ENCODE measurements at places on chromosomes 6 and 20.

- H3K36me3 ChIP-seq: no peaks in the 10 kb centered on the region
- no peaks in the 10 kb centered on the region for H3K27me3 ChIP-seq
- DNase-seq: no peak
- peak overlapping the region; percentile 5 for H3K27ac ChIP-seq
Observed at GRCh38 chr6:15107644-15108382, 138.1 kb upstream of the JARID2 start.

GRCh38 chr6:111478064-111478476, 4.9 kb downstream of the REV3L start:
- no peaks in the 10 kb centered on the region for H3K27me3 ChIP-seq
- no peak for DNase-seq
- H3K36me3 ChIP-seq: peaks cover 3% of the 10 kb centered on the region
- no peak overlapping the region for H3K27ac ChIP-seq
- no peak overlapping the region for H3K4me3 ChIP-seq

- no peak overlapping the region for H3K27ac ChIP-seq
- DNase-seq: peak; percentile 70
- H3K4me3 ChIP-seq: peak overlapping the region; percentile 79
- peaks cover 92% of the 10 kb centered on the region for H3K27me3 ChIP-seq
Observed at GRCh38 chr6:98844244-98845210, 10.2 kb downstream of the POU3F2 start.

- no peaks in the 10 kb centered on the region for H3K27me3 ChIP-seq
- peak overlapping the region; percentile 58 for H3K27ac ChIP-seq
- DNase-seq: no peak
- H3K36me3 ChIP-seq: no peaks in the 10 kb centered on the region
Observed at GRCh38 chr20:18436847-18437246, 30.0 kb downstream of the DZANK1 start.

GRCh38 chr20:49508435-49509199, 26.1 kb upstream of the KCNB1 start:
- H3K27ac ChIP-seq: no peak overlapping the region
- no peak for DNase-seq
- H3K36me3 ChIP-seq: no peaks in the 10 kb centered on the region
- peaks cover 8% of the 10 kb centered on the region for H3K27me3 ChIP-seq

GRCh38 chr20:55258559-55258958, 746.8 kb downstream of the CBLN4 start:
- H3K36me3 ChIP-seq: no peaks in the 10 kb centered on the region
- H3K4me1 ChIP-seq: no peaks in the 10 kb centered on the region
- peaks cover 18% of the 10 kb centered on the region for H3K27me3 ChIP-seq
- no peak for DNase-seq
